ENCODE measurements at places on chromosomes 16 and 17.

DNA sequence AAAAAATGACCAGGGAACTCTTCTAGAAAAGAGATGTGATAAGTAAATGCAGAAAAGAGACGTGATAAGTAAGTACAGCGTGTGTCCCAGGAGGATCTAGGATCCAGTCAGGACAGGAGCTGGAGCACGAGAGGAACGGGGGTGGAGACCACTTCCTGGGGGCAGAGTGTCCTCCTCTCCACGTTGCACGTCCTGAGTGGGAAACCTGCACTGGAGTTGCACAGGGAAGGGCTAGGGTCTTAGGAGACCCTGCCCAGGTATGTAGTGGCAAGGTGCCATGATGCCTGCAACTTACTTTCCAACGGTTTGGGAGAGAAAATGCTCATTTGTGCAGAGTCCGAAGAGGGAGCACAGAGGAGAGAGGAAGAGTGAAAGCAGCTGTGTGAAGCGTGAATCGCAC is 55.8 kb downstream of the RNF213 start:
- no peak for DNase-seq

DNA sequence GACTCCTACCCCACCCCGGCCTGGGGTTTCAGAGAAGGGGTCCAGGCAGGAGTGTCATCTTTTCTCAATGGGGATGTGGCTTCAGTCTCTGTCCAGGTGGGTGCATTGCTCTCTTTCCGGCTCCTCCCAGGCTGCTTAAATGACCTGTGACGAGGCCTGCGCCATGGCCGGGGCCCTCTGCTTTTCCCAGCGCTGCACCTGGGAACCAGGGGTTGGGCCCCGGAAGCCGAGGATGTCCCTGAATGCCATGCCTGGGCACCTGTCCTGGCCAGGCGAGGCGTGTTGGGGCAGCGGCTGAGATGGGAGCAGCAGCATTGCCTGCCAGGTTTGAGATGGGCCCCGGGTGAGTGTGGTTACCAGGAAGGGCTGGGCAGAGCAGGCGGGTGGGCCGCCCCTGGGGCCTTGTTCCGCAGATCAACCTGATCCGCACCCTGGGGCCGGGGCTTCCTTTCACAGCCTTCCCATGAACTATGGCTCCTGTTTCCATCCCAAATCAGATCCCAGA is 147.4 kb downstream of the SEC14L1 start:
- DNase-seq: no peak

DNA sequence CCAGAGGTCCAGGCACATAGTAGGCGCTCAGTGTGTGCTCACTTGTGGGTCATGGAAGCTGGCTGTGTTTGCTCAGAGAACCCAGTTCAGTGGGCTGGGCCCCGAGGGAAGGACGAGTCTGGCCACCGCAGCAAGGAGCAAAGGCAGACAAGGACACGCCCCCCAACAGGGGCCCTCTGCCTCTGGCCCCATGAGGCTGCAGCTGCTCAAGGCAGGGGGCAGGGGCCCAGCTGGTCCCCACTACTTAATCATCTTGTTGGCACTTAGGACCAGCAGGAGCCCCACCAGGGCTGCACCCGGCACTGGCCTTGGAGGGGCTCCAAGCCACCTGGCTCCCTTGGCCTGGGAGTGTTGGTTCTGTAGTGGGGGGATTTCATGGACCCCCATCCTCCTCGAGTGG is 16.1 kb downstream of the KCNJ12 start:
- DNase-seq: no peak

DNA sequence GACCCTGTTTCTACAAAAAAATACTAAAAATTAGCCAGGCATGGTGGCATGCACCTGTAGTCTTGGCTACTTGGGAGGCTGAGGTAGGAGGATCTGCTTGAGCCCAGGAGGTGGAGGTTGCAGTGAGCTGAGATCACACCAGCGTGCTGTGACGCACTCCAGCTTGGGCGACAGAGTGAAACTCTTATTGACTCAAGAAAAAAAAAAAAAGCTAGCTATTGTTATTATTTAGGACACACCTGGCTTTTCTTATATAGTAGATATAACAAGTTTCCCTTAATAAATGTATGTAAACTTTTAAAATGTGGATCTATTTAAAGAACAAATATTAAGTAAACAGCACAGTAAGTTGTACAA is 1.8 kb downstream of the RABEP2 start:
- DNase-seq: no peak

GRCh38 chr17:18025241-18025944 is 13.6 kb downstream of the ATPAF2 start:
- DNase-seq: no peak

DNA sequence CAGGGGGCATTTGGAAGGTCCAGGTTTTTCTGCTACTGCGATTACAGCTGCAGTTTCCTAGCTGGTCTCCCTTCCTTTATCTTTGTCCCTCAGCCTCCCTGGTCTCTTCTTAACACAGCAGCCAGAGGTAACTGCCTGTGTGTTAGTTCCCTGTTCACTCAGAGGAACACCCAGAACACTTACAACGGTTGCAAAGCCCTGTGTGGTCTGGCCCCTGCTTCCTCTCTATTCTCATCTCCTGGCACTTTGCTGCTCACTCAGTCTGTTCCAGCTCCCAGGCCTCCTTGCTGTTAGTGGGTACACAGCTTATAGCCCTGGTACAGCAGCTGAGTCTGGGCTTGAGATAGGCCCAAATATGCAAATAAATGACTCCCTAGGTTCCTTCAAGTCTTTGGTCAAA is 16.4 kb downstream of the NTN1 start:
- DNase-seq: no peak

- no peak for DNase-seq
Observed at GRCh38 chr16:7705885-7706284, 373.2 kb downstream of the RBFOX1 start.

DNA sequence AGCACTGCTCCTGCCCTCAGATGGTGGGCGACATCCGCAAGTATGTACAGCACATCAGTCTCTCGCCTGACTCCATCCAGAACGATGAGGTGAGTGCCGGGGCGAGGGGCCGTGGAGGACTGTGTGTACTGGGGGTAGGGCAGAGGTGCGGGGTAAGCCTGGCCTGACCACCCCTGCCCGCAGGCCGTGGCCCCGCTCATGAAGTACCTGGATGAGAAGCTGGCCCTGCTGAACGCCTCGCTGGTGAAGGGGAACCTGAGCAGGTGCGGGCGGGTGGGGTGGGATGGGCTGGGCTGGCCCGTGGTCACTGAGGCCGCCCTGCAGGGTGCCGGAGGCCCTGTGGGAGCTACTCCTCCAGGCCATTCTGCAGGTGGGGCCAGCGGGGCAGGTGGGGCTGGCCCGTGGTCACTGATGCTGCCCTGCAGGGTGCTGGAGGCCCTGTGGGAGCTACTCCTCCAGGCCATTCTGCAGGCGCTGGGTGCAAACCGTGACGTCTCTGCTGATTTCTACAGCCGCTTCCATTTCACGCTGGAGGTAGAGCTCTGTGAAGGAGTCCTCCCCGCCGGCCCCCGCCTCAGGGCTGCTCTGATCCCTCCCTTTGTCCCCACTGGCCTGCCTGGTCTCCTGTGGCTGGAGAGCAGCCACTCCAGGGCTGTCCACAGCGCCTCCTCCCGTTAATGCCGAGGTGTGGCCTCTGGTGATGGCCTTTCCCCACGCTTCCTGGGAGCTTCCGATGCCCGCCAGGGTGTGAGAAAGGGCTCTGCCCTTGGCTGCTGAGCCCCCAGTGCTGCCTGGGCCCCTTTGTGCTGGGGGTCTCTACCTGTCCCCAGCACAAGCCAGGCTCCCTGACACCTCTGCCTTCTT is 5.0 kb downstream of the TSR3 start:
- no peak for DNase-seq

GRCh38 chr16:21060027-21060510 is 90.6 kb downstream of the DNAH3 start:
- DNase-seq: no peak

DNA sequence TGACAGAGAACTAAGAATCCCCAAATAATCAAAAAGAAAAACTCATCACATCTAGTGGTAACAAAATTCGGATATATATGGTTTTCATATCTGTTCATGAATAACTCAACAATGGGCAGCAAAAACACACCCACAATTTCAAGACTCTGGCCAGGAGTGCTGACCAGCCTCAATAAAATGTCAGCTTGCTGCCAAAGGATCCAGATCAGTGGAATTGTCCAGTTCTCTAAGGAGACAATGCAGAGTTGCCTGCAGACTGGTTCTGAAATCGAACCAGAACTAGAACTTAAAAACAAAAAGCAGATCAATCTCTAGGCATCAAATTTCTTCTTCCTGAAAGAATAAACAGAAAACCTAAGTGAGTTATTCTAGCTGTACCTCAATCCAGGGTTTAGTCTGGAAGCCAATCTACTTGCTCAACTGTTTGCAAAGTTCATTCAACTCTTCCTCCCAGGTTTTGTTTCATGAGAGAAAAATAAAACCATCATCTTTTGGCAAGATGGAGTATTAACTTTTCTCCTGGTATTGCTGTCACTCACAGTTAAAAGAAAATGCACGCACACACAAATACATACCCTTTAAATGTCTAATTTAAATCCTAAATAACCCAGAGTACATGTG is 61.0 kb downstream of the CFDP1 start:
- DNase-seq: no peak

- DNase-seq: no peak
Observed at GRCh38 chr17:75876190-75876937, 2.0 kb downstream of the TRIM47 start.

DNA sequence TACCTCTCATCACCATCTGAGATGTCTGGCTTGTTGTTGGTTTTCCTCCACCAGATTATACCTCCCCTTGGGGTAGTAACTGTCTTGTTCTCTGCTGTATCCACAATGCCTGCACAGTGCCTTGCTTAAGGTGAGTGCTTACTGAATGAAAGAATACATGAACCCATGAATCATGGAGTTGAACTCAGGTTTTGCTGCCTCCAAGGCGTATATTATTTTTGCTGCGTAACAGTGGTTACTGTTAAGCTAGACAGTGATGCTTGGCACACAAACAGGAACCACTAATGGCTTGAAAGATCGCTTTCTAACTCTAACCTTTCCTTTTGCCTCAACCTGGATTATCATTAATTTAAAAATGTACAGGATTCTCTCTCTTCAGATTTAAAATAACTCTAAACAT is 695.8 kb downstream of the TOX3 start:
- no peak for DNase-seq

DNA sequence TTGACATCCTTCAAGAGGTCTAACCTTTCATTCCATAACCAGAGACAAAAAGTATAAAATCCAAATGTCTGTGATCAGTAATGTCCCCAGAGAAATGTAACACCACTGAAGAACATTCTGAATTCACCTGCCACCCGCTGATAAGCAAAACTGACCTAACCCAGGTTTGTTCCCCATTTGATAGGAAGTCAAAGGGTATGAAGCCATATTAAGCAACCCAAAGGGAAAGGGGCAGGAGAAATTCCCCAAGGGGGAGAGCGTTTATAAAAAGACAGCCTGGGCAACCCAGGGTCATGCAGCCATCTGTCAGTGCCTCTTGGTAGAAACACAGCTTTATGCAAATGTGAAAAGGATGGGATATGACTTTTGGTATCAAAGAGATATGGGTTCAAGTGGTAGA is 30.7 kb upstream of the PIK3R6 start:
- no peak for DNase-seq

- no peak for DNase-seq
Observed at GRCh38 chr17:50055055-50055425, 870 bp upstream of the ITGA3 start.

DNA sequence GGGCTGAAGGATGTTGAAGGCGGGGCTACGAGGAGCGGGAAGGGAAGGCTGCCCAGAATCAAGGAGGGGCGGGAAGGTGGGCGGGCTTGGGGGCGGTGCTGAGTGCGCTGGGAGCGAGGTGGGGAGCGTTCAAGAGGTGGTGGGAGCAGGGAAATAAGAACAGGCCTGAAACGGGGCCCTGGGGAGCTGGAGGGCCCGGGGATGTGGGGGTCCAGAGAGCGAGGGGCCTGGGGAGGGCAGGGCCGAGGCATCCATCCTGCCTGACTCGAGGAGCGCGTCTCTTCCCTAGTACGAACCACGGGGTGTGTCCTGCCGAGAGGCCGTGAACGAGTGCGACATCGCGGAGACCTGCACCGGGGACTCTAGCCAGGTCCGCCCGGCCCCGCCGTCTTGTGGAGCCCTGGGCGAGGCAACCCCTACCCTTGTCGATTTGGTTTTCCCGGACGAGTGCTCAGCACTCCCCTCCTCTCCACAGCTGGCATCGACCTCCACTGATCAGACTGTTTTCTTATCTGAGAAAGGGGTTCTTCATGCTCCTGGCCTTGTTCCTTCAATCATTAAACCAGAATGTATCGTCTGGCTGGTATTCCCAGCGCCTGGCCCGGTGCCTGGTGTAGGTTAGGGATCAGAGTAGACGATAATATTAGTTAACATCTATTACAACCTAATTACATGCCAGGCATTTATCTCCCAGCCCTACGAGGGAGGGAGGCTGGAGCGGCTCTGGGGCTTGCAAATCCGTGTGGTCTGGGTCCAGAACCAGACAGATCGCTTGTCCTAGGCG is 17.2 kb downstream of the ADAM11 start:
- no peak for DNase-seq

DNA sequence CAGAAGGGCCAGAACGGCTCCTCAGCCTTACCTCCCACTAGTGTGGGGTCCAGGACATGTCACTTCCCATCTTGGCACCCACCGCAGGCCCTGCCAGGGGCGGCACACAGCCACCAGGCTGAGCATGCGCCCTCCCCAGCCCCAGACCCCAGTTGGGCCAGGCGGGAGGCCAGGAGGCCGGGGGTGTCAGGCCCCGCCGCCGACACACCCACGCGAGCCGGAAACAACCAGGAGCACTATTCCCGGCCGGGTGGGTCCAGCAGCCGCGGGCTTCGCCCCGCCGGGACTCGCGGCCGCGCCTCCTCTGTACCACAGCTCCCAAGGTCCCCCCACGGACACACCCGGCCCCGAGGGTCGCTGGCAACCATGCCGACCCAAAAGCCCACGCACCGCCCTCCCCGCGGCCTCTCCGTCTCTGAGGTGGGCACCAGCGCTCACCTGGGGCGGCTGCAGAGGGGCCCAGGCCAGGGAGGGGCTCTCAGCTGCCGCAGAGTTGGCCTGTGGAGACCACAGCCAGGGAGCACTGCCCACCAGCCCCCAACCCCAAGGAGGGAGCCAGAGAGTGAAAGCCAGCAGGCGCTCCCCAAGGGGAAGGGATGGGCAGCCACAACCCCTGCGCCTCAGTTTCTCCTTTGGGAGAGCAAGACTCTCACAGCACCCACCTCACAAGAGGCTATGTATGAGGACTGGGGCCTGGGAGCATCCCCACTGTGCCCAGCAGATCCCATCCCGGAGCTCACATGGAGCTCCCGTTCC is 18.0 kb downstream of the B9D1 start:
- no peak for DNase-seq

- DNase-seq: no peak
Observed at GRCh38 chr17:66725956-66726355, 109.0 kb upstream of the CACNG5 start.

DNA sequence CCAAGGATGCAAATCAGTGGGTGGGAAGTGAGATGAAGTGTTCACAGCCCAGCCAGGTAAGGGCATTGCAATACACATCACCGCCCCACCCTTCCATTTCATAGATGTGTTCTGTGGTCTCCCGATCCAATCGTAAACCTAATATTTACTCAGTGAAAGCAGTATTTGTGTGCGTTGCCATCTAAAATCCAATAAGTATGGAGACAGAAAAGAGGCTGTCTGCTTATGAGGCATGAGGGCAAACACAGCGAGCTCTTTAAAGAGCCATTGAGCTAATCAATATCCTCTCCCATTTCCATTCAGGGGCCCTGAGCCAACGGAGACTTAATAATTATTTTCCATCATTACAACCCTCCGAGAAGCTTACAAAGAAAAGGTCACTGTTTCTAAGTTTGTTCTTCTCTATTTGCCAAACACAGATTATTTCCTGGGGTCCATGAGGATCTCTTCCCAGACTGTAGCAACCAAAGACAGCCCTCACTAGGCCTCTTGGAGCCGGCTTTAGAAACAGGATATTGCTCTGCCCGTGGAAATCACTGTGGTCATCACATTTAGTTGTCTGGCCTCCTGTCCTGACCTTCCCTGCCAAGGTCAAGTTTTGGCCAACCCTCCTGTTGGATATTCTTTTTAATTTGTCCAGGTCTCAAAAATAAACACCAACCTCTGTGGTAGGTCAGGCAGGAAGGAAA is 120.1 kb downstream of the SLC39A11 start:
- DNase-seq: no peak

Data from iPS DF 6.9 (cell line).